ENCODE measurements at places on chromosomes 5 and 9.

- DNase-seq, result no peak
Measured at GRCh38 chr5:56259002-56259511, 25.9 kb upstream of the ANKRD55 start.

DNA sequence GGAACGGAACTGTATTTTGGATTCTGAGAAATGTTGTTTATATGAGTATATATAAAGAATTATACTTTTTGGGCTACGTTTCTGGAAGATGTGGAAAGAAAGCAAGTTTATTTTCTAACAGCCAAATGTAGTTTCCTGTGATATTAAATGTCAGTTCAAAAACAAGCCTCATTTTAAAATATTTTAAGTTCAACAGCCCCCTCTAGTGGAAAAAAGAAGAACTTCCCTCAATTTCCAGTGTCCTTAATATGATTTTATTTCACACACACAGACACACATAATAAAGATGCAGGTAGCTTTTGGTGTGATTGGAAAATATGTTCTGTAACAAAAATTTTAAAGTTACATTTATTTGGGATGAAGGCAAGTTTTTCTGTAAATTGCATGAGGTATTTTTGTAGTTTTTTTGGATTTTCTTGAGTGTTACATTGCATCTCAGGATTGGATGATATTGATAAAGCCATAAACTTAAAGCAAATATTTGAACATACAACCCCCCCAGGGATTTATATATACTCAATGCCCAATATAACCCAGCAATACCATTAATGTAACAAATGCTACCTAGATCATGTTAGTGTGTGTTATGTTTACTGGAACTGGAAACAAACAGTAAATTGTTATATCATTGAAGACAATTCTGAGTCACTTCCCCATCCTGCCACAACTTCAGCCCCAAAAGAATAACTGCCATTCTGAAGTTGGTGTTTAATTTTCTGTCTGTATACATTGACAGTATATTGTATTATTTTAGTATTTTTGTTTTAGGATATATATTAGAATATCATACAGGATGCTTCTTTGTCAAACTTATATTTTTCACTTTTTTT, 54.0 kb downstream of the CCDC171 start:
- DNase-seq, result no peak

DNA sequence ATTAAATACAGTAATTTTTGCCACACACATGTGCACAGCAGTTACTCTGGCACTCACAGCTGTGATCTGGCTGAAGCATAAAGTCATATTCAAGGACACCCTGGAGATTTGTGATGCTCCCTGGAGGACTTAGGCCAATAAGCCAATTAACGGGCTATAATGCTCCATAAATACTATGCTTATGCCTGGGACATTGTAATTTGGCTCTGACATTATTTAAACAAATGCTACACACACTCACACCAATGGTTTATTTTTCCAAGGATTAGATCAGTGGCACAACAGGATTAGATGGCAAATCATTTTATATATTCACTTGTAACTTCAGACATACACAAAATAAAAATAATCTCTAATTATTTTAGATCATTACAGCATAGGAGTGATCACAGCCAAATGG, 111.2 kb downstream of the LMNB1 start:
- DNase-seq, result no peak

- no peak for DNase-seq
Measured at GRCh38 chr9:116868201-116868600, 181.1 kb downstream of the TRIM32 start.

GRCh38 chr5:32833127-32833526, 122.0 kb downstream of the NPR3 start:
- DNase-seq, result no peak

GRCh38 chr5:6176102-6176693, 202.1 kb downstream of the MED10 start:
- DNase-seq, result no peak

DNA sequence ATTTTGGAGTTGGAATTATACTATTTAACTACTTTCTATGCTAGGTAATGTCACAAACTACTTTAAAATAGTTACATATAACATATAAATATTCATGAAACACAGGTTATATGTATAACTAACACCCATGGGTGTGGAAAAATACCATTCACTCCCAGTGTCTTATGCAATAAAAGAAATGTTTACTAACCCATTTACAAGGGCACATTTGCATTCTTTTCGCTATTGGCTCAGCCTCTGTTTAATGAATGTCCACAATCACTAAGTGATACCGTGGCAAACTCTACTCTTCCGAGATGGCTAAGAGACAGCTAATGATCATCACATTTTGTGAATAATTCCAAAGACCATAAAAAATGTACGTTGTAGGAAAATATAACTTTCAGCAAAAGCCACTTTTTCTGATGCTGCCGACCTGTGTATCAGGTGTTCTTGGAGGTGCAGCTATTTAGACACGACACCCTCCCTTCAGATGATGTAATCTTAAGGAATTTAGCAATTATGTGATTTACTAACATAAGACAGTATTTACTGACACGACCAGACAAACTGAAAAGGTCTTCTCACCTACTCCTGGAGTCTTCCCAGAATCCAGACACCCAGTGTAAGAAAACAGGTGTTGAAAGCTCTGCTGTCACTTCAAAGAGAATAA, 121.7 kb upstream of the FAM120A start:
- no peak for DNase-seq

GRCh38 chr9:114606597-114607207, 4.4 kb upstream of the TMEM268 start:
- DNase-seq, result peak; percentile 64

GRCh38 chr5:137856201-137856600, 11.5 kb upstream of the MYOT start:
- no peak for DNase-seq

- DNase-seq, result peak; percentile 81
Measured at GRCh38 chr9:127397646-127398274, 791 bp downstream of the SLC2A8 start.

DNA sequence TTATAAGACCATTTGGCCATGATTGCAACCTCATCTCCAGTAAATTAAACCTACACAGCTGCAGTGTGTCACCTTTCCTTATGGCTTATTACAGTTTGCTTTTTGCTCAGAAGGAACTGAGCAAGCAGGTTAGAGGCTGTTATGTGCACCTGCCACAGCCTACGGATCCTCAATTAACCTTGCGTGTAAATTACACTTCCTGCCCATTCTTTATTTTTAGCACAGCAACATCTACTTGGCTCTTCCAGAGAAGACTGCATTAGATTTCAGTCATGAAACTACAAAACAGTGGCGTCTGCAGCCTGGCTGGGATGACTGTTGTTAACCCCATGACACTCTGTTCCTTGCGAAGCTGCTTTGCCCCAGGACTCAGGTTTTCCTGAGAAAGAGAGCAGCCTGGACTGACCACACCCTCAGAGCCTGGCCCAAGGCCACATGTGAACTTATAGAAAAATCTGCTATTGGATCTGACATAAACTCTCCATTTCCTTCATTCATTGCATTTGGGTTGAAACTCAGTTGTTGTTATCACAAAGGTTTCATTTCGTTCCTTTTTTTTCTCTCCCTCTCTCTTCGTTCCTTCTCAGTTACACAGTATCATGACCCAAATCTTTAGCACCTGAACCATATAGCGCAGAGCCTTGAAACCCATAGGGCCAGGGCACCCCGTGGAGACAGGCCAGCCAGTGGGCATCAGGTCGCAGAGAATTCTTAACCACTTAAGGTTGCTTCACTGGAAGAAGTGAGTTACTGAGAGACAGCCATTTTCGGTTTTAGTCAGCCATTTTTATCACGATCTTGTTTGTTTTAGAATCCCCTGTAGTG, 138.6 kb downstream of the PALM2AKAP2 start:
- DNase-seq, result no peak

GRCh38 chr5:27451377-27451776, 413.0 kb upstream of the CDH9 start:
- DNase-seq, result no peak

- DNase-seq, result no peak
Measured at GRCh38 chr9:38339087-38339486, 53.4 kb upstream of the ALDH1B1 start.

DNA sequence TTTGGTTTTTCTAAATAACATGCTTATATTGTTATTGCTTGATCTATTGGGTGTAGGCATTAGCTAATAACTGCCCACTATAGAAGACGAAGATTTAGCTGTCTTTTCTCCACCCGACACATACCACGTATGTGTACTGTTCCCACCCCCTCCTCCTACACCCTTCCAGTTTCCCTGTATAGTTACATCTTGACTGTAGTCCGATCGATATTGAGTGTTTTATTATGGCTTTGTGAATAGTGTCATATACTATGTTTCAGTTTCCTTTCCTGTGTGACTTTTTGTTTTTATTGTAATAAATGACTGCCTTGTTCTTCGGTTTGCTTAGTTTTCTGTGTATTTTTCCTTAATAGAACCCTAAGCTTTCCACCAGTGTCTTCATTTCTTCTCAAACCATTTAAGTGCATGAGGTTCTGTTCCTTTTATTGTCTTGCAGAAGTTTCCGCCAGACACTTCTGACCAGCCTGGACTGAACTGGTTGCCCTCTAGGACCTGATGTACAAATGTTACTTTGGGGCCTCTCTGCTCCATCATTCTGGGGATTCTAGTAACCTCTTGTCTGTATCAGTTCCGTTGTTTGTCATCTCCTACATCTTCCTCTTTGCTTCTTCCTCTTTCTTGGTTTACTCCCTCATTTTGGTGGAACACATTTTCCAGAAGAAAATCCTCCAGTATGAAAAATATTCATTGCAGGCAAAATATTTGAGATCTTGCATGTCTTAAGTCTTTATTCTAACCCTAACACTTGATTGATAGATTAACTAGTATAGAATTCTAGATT, 61.8 kb downstream of the PRKACG start:
- DNase-seq, result no peak

DNA sequence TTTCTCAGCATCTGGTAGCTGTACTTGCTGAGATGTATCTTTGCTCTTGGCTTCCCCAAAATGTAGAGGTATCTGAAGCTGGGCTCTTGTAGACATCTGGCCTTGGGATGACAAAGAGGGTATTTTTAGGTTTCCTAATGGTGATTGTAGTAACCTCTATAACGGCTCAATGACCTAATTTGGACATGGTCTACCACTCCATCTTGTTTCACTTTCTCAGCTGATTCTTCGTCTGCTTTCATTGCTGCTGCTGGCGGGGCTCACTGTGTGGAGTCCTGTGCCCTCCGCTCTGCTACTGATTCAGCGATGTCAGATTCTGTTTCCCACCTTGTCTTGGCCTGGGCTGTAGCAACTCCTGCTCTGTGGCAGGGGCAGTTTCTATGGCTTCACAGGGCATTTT, 12.7 kb upstream of the MARCHF11 start:
- DNase-seq, result no peak

DNA sequence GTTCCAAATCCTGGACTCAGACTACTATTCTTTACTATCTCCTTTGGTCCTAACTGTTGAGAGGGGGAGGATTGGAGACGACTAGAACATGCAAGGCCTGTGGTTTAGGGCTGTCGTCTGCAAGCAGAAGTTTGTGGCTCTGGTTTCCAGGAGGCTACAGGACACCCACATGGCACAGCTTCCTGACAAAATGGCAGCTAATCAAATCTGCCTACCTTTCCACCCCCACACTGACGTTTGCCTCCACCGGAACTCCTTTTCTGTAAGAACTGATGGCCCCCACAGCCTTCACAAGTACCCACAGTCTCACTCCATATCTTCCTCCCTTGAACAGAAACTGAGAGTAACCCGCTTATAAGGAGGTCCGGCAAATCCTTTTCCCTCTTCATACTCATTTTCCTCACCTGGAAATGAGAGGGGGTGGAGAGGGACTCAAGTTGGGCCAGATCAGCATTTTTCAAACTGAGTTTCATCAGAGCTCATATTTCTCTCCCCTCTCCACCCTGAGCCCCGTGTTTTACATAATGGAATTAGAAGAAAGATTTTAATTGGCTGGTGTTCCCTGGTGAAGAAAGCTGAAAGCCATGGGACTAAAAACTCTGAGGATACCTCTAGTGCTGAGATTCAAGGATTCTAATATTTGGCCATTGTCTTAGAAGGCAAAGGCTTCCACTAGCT, 5.2 kb downstream of the SLC31A2 start:
- DNase-seq, result no peak

DNA sequence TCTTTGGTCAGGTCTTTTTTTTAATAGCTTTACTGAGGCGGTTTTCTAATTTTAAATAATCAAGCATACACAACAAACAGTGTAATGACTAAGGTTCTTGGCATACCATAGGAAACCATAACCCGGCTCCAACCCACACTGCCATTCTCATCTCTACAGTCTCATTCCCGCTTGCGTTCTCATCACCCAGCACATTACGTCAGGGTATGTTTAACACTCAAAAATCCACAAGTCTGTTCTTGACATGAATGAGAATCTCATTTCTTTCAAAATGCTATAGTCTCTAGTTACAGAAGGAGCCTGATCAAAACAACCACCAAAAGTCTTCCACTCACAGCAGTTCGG, 505 bp downstream of the C5orf34 start:
- no peak for DNase-seq

DNA sequence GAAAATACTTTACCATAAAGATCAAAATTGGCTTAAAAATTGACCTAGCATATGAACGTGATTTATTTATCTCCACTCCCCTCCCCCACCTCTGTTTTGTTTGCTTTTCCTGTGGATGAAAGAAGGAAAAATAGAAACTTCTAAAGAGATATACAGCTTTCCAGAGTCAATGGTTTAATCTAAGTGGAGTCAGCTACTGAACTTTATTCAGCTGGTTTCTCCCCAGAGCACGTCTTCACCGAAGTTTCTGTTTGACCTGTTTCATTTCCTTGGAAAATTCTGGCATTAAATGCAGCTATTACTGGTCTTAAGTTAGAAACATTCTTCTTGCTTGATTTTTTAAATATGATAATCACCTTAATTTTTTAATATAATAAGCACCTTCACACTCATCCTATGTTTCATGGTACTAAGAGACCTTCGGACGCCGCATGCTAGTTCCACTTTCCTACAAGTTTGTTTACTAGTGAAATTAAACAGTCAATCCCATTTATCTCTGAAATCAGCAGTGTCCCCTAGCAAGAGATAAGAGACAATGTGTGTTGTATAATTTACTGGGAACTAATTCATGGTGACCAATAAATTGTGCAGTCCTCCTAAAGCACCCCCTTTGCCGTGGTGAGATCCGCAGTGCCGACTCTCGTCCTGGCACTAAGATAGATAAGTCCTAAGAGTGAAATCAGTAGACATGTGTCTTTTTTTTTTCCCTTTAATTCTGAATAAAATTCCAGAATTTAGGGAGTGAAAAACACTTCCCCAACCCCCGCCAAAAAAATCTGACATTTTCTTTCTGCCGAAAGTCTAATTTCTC, 89.9 kb downstream of the ARL15 start:
- no peak for DNase-seq

GRCh38 chr9:114156657-114157421, 1.5 kb downstream of the COL27A1 start:
- peak; percentile 62 for DNase-seq
